Sigmoid colon (tissue), 7 donors: ENCODE measurements at places on chromosomes 12 and 14. TPM values are rescaled to one million over a fixed set of nuclear protein-coding genes. Genes with fewer than 3 reads are reported as not detected.
A peak's percentile ranks its signal among the peaks of the same experiment; 100 is the strongest.

The SELPLG gene
- 10.0 TPM for total RNA-seq

DNA sequence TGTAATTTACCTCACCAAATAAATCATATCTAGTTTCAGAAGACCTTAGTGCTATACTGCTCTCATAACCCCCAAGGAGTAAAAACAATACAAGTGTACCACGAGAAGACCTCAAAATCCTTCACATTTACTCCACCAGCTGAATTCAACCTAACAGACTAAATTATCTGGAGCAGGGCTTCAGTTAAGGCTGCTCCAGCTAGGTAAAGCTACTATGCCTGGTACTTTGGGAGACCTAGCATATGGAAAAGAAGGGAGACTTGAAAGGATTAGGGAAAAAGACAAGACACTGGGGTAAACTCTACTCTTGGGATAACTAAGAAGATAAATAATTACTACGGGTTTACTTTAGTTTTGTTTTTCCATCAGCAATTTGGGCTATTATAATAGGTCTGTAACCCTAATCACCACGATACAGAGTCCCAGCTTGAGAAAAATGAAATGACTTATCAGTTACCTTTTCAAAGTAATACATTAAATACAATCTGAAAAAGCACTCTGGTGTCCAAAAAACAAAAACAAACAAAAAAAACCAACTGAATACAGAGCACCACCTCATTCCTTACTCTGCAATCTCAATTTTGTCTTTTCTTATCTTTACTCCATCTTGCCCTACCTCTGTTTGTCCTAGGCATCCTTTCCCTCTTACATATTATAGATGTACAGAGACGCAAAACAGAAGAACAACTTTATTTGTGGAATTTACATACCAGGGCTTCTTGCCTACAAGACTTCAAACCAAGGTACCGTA lies 2.1 kb downstream of the EML5 start:
- DNase-seq, result no peak

GRCh38 chr12:52183971-52184370 lies 7.8 kb downstream of the KRT80 start:
- DNase-seq, result no peak

DNA sequence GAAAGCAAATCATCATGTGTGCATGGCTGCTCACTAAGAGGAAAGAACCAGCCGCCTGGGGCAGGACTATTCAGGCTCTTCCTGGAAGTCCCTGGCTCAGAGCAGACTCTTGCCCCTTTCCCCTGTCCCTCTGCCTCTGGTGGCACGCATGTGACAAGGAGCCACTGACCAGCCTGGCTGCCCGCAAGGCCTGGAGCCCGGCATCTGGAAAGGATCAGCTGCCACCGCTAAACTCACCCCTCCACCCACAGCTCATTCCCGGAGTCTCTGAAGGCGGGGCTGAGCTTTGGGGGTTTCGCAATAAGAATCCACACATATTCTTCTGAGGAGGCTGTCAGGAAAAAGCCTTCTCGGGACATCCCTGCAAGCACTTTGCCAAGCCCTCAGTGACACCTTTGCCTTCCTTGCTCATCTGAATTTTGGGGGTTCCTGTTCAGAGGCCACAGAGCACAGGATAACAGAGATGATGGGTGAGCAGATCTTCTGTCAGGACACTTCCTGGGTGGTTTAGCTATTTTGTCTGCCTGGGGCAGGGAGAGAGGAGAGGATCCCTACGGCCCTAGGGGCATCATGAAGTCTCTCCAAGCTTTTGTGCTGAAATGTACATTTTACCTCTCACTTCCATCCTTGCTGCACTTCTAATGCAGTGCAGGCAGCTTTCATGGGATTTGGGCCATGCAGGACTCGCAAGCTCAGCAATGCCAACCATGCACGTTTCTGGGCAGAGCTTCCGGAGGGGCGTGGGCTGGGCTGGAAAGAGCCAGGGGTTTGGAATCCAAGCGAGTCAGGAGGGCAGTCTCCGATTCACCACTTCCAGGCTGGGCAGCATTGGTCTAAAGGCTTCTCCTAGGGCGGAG lies 124.8 kb upstream of the MAP1LC3B2 start:
- DNase-seq, result peak; percentile 95

The CLEC9A gene
- not detected for total RNA-seq

DNA sequence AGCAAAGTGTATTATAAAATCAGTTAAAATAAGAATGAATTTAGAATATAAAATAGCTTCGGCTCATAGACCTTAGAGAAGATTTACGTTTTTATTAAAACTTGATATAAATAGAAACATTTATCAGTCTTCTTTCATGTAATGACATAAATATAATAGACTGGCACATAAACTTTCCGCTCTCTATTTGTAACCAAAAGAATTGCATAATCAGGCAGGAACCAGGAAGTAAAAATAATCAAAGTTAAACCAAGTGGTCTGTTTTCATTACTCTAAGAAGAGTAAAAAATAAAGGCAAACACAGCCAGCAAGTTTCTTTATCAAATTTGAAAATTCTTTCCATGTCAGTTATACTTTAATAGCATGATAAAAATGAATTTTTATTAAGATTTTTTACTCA lies 46.3 kb upstream of the ATP2A2 start:
- no peak for DNase-seq

DNA sequence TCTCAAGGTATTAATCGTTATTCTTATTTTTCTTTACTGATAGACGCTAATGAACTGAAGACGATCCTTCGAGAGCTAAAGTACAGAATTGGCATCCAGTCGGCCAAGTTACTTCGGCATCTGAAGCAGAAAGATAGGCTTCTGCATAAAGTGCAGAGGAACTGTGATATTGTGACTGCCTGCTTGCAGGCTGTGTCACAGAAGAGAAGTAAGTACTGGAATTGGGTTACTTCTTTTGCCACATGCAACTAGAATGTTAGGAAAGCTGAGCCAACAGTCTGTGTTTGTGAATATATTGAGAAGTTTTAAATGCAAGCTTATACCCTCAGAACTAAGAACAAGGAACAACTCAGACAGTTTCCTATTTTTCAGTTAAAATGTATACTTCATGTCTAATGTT lies 26.6 kb upstream of the GNS start:
- no peak for DNase-seq

The SMCO2 gene
- not detected for total RNA-seq

DNA sequence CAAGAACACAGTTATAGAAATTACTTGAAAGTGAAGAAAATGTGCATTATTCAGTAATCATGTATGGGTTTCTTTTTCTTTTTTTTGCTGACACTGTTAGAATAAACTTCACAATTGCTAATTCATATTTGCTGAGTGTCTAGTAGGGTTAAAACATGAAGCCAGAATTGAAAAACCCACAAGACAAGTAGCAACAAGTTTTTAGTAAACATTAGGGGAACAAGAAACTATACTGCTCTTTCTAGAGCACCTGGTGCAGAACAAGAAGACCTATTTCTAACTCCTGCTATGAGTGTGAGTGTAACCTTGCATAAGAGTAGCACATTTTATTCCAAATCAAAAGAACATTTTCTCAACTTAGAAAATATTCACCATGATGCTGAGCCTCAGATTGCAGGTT lies 83.2 kb downstream of the ITPR2 start:
- DNase-seq, result no peak

The TRPV4 gene
- total RNA-seq, result 0.55 TPM

GRCh38 chr12:52581481-52581880 lies 7.8 kb upstream of the KRT74 start:
- DNase-seq, result peak; percentile 40

- no peak for DNase-seq
Measured at GRCh38 chr14:103428723-103429556, 43.7 kb downstream of the MARK3 start.

DNA sequence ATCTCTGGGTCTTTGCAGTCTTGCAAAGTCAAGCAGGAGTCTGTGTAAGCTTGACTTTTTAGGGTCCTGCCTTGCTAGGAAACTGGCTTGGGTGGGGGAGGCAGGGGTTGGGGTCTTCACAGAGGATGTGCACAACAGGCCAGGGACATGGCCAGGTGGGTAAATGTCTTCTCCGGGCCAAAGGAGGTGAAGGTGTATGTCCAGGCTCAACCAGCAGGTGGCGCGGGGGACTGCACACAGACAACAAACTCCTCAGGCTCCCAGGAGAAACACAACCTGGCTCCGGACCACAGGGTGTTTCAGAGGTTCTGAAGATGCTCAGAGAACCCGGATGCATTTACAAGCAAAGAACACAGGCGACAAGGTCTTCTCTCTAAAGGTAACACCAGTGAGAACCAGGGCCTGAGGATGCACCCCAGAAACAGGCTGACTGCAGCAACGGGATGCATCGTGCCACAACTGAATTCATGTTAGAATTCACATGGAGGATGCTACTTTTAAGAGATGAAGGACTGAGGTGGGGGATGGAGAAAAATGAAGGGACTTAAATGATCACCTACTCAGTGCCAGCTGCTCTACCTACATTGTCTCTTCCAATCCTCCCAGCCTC lies 56.0 kb downstream of the PLEKHG3 start:
- no peak for DNase-seq

DNA sequence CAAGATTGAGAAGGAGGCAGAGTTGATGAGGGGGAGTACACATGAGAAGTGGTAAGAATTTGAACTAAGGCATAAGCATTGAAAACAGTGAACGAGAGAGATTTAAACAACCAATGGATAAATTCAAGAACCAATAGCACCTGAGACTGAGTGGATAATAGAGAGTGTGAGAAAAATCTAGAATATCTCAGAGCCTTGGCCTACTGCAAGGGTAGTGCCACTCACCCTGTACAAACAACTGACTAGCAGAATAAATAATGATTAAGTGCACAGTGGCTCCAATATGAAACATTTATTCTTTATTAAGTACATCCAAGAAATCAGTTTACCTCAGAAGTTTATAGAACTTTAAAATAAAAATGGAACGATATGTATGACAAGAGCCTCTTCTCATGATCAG lies 54.4 kb downstream of the CAPS2 start:
- DNase-seq, result no peak

The KRT85 gene
- not detected for total RNA-seq

DNA sequence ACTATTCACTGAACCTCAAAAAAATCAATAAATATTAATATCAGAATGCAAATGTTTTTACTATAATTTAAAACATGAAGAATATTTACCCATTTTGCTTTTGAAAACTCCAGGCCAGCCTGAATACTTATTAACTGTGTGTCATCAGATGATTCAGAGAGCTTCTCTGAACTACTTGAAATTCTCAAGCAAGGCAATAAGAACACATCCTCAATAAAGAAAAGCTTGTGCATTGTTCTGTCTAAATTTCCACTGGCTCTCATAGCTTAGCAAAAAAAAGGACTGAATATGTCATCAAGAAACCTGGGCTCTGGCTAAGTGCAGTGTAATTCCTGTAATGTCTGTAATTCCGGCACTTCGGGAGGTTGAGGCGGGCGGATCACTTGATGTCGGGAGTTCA lies 194.1 kb downstream of the BTG1 start:
- no peak for DNase-seq

- no peak for DNase-seq
Measured at GRCh38 chr12:18066666-18067065, 23.3 kb downstream of the RERGL start.

The ACYP1 gene
- total RNA-seq, result 23.5 TPM

The CFAP54 gene
- 10.5 TPM for total RNA-seq

DNA sequence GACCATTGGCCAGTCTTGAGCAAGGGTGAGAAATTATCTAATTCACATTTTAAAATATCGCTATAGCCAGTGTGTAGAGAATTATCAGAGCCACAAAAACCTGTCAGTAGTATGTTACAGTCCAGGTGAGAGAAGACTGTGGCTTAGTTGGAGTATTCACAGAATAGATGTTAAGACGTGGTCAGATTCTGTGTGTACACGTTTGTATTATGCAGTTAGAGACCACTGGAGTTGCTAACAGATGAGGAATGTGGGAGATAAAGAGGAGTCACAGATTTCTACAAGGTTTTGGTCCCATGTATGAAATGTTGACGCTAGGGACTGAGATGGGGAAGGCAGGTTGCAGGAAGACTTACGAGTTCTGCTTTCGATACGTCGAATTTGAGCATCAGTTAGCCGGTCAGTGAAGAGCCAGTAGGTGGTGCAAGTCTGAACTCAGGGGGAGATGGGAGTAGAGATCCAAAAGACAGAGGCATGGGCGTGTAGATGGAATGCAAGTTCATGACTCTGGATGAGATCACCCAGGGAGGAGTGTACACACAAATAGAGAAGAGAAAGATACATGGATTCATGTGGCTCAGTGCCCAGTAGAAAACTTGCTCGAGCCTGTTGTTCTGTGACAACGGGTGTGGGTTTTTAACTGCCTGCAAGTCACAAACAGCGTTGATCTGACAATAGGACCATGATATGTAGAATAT lies 114.8 kb upstream of the FLRT2 start:
- DNase-seq, result peak; percentile 65

DNA sequence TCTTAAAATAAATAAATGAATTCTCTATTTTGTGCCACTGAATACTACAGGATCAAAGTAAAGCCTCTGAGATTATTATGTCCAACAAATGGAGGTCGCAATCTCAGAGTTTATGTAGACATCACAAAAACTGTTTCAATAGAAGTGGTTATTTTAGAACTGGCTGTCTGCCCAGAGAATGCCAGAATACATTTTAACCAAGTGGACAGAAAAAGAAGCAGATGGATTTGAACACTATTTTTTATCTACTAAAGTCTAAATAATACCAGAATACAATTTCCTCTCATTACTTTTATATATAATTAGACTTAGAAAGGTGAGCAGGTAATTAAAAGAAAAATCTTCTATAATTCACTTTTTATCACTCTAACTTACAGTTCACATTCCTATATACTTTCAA lies 118.3 kb downstream of the MED13L start:
- no peak for DNase-seq

DNA sequence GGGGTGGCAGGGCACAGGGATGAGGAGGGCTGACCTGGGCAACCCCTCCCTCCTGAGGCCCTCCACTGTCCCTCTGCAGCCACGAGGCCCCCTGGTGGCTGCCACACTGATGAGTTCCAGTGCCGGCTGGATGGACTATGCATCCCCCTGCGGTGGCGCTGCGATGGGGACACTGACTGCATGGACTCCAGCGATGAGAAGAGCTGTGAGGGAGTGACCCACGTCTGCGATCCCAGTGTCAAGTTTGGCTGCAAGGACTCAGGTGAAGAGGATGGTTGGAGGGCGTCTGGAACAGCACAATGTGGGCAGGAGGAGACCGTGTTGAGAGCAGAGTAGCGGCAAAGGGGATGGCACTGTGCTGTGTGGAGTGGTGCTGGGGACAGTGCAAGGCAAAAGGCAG lies 25.7 kb upstream of the LRP1-AS start:
- no peak for DNase-seq
